ENCODE measurements at places on chromosomes 3 and 15. TPM values are rescaled to one million over a fixed set of nuclear protein-coding genes. Genes with fewer than 3 reads are reported as not detected.

GRCh38 chr3:109984976-109985375 lies 647.6 kb upstream of the DPPA4 start:
- H3K4me1 ChIP-seq = no peaks in the 10 kb centered on the region
- no peaks in the 10 kb centered on the region for H3K27me3 ChIP-seq
- no peak for DNase-seq
- H3K4me3 ChIP-seq = no peak overlapping the region
- no peaks in the 10 kb centered on the region for H3K36me3 ChIP-seq

DNA sequence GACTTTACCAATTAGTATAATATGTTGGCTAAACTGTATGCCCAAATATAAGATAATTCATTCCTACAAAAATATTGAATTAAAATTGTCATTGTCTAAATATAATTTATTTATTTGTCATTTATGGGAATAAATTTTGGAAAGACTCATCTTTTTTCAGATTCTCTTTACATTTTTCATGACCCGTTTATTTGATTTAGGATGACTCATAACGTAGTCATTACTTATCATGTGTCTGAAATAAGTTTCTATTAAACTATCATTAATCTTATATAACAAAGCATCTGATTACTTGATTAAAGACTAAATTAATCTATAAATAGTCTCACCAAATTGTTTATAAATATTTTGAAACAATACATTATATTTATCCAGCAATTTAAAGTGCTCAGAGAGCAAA lies 516.6 kb downstream of the CADM2 start:
- H3K4me3 ChIP-seq = no peak overlapping the region
- DNase-seq = no peak
- H3K4me1 ChIP-seq = no peaks in the 10 kb centered on the region
- no peak overlapping the region for H3K27ac ChIP-seq
- H3K36me3 ChIP-seq = no peaks in the 10 kb centered on the region
- no peaks in the 10 kb centered on the region for H3K27me3 ChIP-seq

- H3K36me3 ChIP-seq = peaks cover 75% of the 10 kb centered on the region
- no peak overlapping the region for H3K4me3 ChIP-seq
- no peaks in the 10 kb centered on the region for H3K27me3 ChIP-seq
- no peak overlapping the region for H3K27ac ChIP-seq
- H3K4me1 ChIP-seq = no peaks in the 10 kb centered on the region
These were observed 27.2 kb upstream of the MUC20 start for GRCh38 chr3:195693428-195694216.

- DNase-seq = no peak
- H3K4me3 ChIP-seq = no peak overlapping the region
- H3K36me3 ChIP-seq = no peaks in the 10 kb centered on the region
These were observed 77.1 kb upstream of the CHRNB4 start for GRCh38 chr15:78717956-78718656.

GRCh38 chr15:89985111-89985510 lies 16.0 kb upstream of the ZNF710 start:
- H3K27me3 ChIP-seq = no peaks in the 10 kb centered on the region
- no peak overlapping the region for H3K4me3 ChIP-seq
- no peaks in the 10 kb centered on the region for H3K4me1 ChIP-seq
- no peak overlapping the region for H3K27ac ChIP-seq
- no peak for DNase-seq

GRCh38 chr3:58999774-59000160 lies 50.1 kb downstream of the CFAP20DC start:
- no peaks in the 10 kb centered on the region for H3K27me3 ChIP-seq
- no peak overlapping the region for H3K4me3 ChIP-seq
- no peak for DNase-seq
- no peaks in the 10 kb centered on the region for H3K36me3 ChIP-seq
- H3K27ac ChIP-seq = no peak overlapping the region
- no peaks in the 10 kb centered on the region for H3K4me1 ChIP-seq

- peaks cover 53% of the 10 kb centered on the region for H3K36me3 ChIP-seq
- H3K4me3 ChIP-seq = no peak overlapping the region
- no peak for DNase-seq
- no peak overlapping the region for H3K27ac ChIP-seq
These were observed 50.4 kb downstream of the PDCD6IP start for GRCh38 chr3:33848624-33849347.

GRCh38 chr3:151225040-151225975 lies 22.3 kb upstream of the GPR171 start:
- no peaks in the 10 kb centered on the region for H3K4me1 ChIP-seq
- H3K27me3 ChIP-seq = no peaks in the 10 kb centered on the region
- no peak overlapping the region for H3K27ac ChIP-seq
- DNase-seq = no peak
- H3K4me3 ChIP-seq = no peak overlapping the region

- H3K4me1 ChIP-seq = no peaks in the 10 kb centered on the region
- no peak overlapping the region for H3K27ac ChIP-seq
- no peaks in the 10 kb centered on the region for H3K27me3 ChIP-seq
- DNase-seq = no peak
- H3K4me3 ChIP-seq = no peak overlapping the region
- H3K36me3 ChIP-seq = no peaks in the 10 kb centered on the region
These were observed 59.5 kb upstream of the TMEM115 start for GRCh38 chr3:50418850-50419249.

GRCh38 chr3:113948015-113948917 lies 453 bp downstream of the ZDHHC23 start:
- peaks cover 6% of the 10 kb centered on the region for H3K4me1 ChIP-seq
- peak; percentile 48 for DNase-seq
- peak overlapping the region; percentile 56 for H3K27ac ChIP-seq
- H3K27me3 ChIP-seq = no peaks in the 10 kb centered on the region
- peak overlapping the region; percentile 65 for H3K4me3 ChIP-seq
- H3K36me3 ChIP-seq = no peaks in the 10 kb centered on the region

- no peak overlapping the region for H3K27ac ChIP-seq
- H3K4me3 ChIP-seq = no peak overlapping the region
- no peaks in the 10 kb centered on the region for H3K27me3 ChIP-seq
- no peak for DNase-seq
- H3K4me1 ChIP-seq = no peaks in the 10 kb centered on the region
These were observed 3.1 kb downstream of the MYLK start for GRCh38 chr3:123880998-123881561.

DNA sequence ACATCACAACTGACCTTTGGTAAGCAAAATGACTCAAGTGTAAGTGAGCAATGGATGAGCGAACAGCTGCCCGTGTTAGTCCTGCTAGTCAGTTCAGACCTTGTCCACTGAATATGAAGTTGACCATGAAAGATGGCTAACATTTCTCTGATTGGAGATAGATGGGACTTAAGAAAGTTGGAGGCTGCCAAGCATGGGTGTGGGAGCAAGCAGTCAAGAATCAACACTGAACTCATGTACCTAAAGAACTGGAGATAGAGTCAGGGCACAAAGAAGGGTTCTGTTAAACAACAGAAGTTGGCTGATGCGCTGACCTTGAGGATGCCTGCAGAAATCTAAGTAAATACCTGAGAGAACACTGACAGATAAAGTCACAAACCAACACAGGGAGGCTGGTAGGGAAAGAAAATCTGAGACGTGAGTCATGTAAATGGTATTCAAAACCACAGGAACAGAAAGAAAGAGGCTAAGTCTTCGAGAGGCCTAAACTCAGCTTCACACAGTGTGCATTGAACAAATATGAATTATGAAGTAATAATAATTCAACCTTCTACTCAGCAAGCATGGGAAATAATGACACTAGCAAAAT lies 30.7 kb upstream of the ANPEP start:
- no peaks in the 10 kb centered on the region for H3K27me3 ChIP-seq
- H3K36me3 ChIP-seq = no peaks in the 10 kb centered on the region
- DNase-seq = peak; percentile 72
- no peaks in the 10 kb centered on the region for H3K4me1 ChIP-seq

DNA sequence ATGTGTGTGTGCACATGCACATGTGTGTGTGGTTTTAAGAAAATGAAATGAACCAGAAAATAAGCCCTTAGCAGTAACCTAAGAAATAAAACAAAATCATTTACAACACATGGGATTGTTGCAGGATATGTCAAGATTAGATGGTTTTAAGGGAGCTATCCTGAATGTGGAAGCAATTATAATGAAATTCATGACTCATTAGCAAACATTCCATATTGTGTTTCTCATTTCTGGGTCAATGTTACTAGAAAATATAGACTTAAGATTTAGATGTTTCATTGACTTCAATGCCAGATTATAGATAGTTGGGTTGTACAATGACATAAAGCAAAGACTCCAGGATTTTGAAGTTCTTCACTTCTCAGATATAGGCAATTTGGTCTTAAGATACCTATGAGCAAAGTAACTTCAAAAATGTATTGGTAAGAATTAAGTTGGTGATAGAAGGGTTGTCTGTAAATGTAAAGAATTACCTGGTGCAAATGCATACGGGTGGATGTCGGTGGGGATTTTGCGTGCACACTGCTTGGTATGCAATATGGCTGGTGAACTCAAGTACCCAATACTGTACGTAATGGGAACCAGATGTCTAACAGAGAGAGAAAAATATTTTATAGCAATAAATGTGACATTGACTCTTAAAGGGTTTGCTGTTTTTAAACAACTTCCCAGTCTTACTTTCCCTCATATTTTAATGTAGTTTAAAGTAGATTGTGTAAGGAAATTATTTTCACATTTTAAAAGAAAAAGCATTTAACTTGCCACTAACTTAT lies 53.9 kb upstream of the NR2F2 start:
- no peaks in the 10 kb centered on the region for H3K36me3 ChIP-seq
- DNase-seq = no peak
- no peak overlapping the region for H3K27ac ChIP-seq

GRCh38 chr3:87287011-87287410 lies 10.6 kb upstream of the POU1F1 start:
- no peak overlapping the region for H3K27ac ChIP-seq
- no peaks in the 10 kb centered on the region for H3K27me3 ChIP-seq
- H3K36me3 ChIP-seq = no peaks in the 10 kb centered on the region
- H3K4me3 ChIP-seq = no peak overlapping the region
- no peak for DNase-seq
- no peaks in the 10 kb centered on the region for H3K4me1 ChIP-seq

GRCh38 chr3:64138656-64139375 lies 86.5 kb downstream of the PRICKLE2 start:
- no peak for DNase-seq
- no peak overlapping the region for H3K4me3 ChIP-seq
- no peaks in the 10 kb centered on the region for H3K27me3 ChIP-seq
- H3K4me1 ChIP-seq = no peaks in the 10 kb centered on the region
- no peak overlapping the region for H3K27ac ChIP-seq

GRCh38 chr3:46238386-46238785 lies 3.9 kb upstream of the CCR3 start:
- H3K27me3 ChIP-seq = no peaks in the 10 kb centered on the region
- H3K36me3 ChIP-seq = no peaks in the 10 kb centered on the region
- DNase-seq = no peak
- H3K4me1 ChIP-seq = no peaks in the 10 kb centered on the region
- H3K4me3 ChIP-seq = no peak overlapping the region

GRCh38 chr3:176431991-176432390 lies 765.3 kb downstream of the TBL1XR1 start:
- H3K36me3 ChIP-seq = no peaks in the 10 kb centered on the region
- no peak overlapping the region for H3K4me3 ChIP-seq
- no peak for DNase-seq
- H3K4me1 ChIP-seq = no peaks in the 10 kb centered on the region

GRCh38 chr15:33382491-33382890 lies 71.7 kb downstream of the RYR3 start:
- no peaks in the 10 kb centered on the region for H3K36me3 ChIP-seq
- no peaks in the 10 kb centered on the region for H3K27me3 ChIP-seq
- H3K27ac ChIP-seq = no peak overlapping the region
- H3K4me3 ChIP-seq = no peak overlapping the region
- no peak for DNase-seq

DNA sequence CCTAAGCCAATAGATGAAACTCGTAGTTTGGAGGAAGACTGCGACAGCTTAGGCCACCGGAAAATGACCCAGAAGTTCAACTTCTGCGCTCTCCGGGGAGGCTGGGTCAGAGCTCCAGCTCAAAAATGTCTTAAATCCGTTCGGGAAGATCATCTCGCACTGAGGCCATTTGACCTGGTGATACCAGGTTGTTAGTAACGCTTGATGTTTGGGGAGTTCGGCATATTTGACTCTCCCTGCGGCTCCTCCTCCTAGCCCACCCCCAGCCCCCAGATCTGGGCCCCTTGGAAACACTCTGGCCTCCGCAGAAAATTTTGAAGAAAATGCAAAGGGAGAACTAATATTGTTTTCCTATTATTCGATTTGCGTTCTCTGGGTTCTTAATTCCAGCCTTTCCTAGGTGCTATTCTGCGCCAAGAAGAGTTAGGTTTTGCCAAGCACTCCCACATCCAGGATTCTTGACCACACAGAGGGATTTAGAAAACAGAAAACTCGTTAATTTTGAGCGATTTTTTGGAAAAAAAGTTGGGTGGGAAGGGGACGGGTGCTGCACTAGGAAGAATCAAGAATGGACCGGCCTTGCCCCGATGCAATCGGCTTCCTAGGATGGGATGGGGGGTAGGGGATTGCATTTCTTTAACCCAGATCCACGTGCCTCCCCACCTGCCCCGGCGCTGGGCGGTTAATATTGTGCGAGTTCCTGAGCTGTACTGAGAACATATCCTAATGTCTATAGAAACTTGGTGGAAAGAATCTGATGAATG lies 50.0 kb downstream of the ZIC4 start:
- DNase-seq = no peak
- peaks cover 41% of the 10 kb centered on the region for H3K27me3 ChIP-seq
- no peak overlapping the region for H3K4me3 ChIP-seq

DNA sequence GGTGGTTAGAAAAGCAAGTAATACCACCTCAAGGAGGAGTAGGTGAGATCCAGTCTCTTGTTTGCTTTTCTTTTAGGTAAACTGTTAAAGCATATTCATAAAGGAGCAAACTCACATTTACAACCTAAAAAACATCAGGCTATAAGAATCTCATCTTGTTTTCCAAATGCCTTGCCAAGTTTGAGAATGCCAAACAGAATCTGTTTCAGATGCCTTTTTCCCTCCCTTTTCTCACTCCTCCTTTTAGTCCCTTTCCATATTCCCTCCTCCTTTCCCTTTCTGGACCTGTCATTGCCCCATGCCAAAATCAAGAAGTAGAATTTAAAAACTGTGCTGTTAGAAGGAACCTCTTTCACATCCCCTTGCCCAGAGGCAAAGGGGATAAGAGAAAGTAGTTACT lies 140.3 kb downstream of the ARPP21 start:
- no peaks in the 10 kb centered on the region for H3K36me3 ChIP-seq
- H3K4me1 ChIP-seq = no peaks in the 10 kb centered on the region
- no peak overlapping the region for H3K27ac ChIP-seq
- H3K4me3 ChIP-seq = no peak overlapping the region
- H3K27me3 ChIP-seq = no peaks in the 10 kb centered on the region

LRRC49 gene
- not detected for total RNA-seq

ACAD9 gene
- total RNA-seq = 47.0 TPM

FETUB gene
- total RNA-seq = not detected

ADCY5 gene
- 3.5 TPM for total RNA-seq

NR2F2 gene
- 7.9 TPM for total RNA-seq

SLC6A20 gene
- 62.9 TPM for total RNA-seq

SLC51B gene
- 374 TPM for total RNA-seq

CKMT1B gene
- total RNA-seq = 134 TPM

ISL2 gene
- 0.67 TPM for total RNA-seq

SRGAP3 gene
- 17.0 TPM for total RNA-seq
